Right cardiac atrium (tissue), 5 donors: ENCODE measurements at places on chromosomes 12 and 14. TPM values are rescaled to one million over a fixed set of nuclear protein-coding genes. Genes with fewer than 3 reads are reported as not detected.
A peak's percentile ranks its signal among the peaks of the same experiment; 100 is the strongest.

CNPY2 gene
- total RNA-seq: 56.3 TPM

DNA sequence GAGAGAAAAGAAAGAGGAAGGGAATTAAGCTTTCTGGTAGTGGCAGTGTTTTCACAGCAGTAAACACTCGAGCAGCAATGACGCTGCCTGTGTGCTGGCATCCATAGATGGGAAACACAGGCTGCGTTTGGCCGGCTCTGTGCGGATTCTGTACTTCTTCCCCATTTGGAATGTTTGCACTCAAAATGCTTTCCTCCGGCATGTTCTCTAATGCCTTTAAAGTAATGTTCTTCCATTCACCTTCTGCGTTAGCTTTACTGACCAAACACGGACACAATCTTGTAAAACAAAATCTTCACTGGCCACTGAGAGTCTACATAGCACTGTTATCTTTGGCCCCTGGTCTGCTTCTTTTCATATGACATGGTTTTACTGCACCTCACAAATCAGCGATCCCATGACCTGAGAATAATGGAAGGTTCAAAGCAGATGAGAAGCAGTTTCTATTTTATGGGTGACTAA lies 31.4 kb downstream of the DCP1B start:
- DNase-seq: peak; percentile 80

GRCh38 chr14:95216008-95216407 lies 58.7 kb upstream of the DICER1 start:
- no peak for DNase-seq

- DNase-seq: no peak
Observed at GRCh38 chr14:100025111-100025510, 40.1 kb upstream of the EVL start.

DNA sequence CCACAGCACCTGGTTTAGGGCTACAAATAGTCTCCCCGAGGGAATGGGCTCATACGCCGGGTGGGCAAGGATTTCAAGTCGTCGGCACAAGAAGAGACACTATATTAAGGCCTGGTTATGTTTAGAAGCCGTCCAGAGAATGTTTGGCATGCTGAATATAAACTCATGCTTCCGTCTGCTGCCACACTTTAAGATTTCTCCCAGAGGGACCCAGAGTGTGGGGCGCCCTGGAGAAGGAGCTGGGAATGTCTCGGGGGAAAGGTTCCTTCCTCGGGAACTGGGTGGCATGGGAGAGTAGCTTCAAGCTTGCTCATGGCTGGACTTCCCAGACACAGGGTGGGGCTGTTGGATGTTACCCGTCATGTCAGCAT lies 295.7 kb downstream of the CACNA1C start:
- DNase-seq: no peak
